Stimulated activated CD4-positive, alpha-beta T cell treated with anti-CD3 and anti-CD28 coated beads, Interleukin-1b, Interleukin-23, amount 100 ng/mL, for 1 hour (primary cell): ENCODE measurements at places on chromosomes 16 and 17.

DNA sequence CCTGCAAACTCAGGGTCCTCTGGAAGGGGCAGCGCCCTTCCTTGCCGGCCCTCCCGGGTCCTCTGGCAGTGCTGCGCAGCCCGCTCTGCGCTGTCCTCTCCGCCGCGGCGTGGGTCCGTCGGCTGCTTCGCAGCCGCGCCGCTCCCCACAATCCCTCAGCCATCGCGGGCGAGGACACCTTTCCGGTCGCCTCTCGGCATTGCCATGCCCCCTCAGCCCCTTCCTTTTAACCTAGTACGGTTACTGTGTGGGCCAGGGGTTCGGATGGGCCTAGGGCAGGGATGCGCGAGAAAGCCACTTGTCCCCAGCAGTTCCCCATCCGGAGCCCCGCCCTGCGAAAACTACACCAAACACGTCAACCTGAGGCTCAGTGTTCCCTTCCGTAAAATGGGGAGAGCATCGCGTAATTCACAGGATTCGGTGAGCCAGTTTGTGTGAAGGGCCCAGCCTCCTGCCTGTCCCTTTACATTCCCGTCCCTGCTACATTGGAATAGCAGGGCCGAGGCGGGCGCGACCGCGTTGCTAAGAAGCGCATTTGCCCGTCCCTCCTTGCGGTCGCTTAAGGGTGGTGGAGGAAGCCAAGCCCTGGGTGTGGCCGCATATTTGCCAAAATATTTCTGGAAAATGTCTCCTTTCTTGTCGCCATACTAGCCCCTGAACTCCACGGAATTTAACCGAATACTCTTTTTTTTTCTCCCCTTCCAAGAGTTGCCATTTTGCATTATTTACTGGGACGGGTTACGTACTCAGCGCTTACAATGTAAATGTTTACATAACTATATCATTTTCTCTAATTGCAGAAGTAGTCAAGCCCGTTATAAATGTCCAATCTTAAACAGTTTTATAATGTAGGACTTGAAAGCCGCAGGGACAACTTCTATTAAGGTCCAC lies 13.2 kb downstream of the COPZ2 start:
- no peak for DNase-seq

DNA sequence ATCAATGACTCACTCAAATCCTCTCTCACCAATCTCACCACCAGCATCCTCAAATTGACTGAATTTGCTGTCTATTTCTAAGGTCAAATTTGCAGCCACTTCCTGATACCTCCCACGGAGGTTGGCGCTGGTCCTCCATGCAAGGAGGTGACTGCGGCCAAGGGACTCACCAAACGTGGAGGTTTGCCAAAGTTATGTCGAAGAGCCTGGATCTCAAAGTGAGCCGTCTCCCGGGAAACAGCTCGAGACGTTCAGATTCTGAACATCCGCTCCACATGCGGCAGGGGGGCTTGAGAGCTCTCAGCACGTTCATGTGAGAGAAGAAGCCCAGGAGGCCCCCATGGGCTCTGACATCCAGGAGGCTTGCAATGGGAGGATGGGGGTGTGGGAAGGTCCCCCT lies 22.6 kb downstream of the LGALS3BP start:
- no peak for DNase-seq

- DNase-seq = no peak
Measured at GRCh38 chr16:67395105-67395457, 1.8 kb upstream of the TPPP3 start.

- no peak for DNase-seq
Measured at GRCh38 chr17:2397247-2398171, 3.4 kb downstream of the MNT start.

- DNase-seq = no peak
Measured at GRCh38 chr16:77949445-77949844, 72.9 kb upstream of the CLEC3A start.

DNA sequence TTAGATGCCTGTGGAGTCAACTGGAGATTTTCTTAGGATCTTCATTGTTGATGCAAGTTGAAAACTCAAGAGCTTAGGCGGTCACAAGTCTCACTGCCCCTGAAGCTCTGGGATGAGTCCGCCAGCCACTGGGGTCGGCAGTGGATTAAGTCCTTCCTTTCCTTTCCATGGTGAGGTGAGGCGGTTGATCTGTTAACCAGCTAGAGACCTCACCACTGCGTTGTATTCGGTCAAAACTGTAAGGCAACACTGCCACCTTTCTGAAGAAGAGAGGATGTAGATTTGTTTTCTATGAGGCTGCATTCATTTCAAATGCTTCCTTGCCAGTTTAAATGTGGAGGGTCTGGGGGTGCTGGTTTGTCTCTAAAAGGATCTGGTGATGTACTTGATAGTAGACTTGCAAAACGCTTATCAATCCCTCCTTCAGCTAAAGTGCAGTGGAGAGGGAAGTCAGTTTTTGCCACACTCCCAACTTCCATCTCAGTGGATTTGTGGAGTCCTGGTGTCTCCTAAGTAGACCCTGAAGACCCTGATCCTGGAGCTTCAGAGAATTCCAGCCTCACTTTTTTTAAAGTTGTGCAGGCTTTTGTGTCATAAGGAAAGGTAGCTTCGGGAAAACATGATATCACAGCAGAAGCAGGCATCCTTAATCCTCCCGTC lies 1.7 kb downstream of the MYOCD start:
- no peak for DNase-seq

- DNase-seq = no peak
Measured at GRCh38 chr16:22864375-22864774, 50.4 kb downstream of the HS3ST2 start.
